Transverse colon (tissue), 4 donors: ENCODE measurements at places on chromosomes 11 and 22.

DNA sequence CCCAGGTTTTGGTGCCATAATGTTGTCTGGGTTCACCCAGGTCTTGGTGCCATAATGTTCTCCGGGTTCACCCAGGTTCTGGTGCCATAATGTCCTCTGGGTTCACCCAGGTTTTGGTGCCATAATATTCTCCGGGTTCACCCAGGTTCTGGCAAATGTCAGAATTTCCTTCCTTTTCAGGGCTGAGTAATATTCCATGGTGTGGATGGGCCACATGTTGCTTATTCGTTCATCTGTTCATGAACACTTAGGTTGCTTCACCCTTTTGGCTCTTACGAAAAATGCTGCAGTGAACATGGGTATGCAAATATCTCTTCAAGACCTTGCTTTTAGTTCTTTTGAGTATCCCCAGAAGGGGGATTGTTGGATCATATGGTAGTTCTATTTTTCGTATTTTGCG is 15.1 kb upstream of the GRAMD4 start:
- no peaks in the 10 kb centered on the region for H3K27me3 ChIP-seq
- no peak for DNase-seq
- H3K4me3 ChIP-seq = no peak overlapping the region
- peaks cover 31% of the 10 kb centered on the region for H3K4me1 ChIP-seq

DNA sequence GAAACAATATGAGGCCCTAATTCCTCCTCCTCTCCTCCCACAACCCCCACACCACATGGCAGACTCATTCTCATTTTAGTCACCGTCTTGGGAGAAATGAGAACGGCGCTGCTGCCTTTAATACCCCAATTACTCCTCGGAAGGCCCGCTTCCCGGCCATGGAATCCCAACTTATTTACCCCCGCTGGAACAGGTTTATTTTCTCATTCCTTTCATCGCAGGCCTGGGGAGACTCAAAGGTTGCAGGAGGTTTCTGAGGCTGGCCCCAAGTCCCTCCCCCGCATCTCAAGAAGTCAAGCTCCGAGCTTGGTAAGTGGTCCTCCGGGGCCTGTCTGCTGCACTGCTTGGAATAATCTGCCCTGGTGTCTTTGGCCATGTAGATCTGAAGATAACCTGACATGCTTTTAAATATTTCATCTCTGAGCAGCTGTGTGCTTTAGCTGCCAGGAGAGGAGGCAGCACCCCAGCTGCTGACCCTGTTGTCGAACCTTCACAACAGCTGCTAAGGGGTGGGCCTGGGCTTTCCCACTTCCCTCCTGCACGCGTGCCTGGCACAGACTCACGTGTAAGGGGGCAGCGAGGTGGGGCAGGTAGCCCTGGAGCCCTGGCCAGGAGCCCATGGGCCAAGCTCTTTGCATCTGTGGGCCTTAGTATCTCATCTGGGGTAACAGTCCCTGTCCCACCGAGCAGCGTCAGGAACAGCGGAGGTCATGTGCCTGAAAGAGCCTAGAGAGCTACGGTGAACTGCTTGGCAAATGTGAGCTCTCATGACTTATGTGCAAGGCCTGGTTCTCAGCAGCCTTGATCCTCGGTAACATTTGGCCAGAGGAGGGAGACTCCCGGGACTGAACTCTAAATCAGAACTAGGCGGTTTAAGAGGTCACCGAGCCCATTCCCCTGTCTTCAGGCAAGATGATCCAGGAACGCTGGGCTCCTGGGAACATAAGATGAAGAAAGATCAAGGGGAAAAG is 164.6 kb downstream of the ST3GAL4 start:
- no peak overlapping the region for H3K4me3 ChIP-seq
- H3K4me1 ChIP-seq = no peaks in the 10 kb centered on the region
- H3K36me3 ChIP-seq = no peaks in the 10 kb centered on the region
- no peaks in the 10 kb centered on the region for H3K27me3 ChIP-seq

- H3K27ac ChIP-seq = peak overlapping the region; percentile 76
- H3K4me3 ChIP-seq = no peak overlapping the region
- H3K36me3 ChIP-seq = no peaks in the 10 kb centered on the region
- H3K27me3 ChIP-seq = no peaks in the 10 kb centered on the region
- no peak for DNase-seq
Observed at GRCh38 chr11:46363031-46363407, 15.8 kb downstream of the DGKZ start.

DNA sequence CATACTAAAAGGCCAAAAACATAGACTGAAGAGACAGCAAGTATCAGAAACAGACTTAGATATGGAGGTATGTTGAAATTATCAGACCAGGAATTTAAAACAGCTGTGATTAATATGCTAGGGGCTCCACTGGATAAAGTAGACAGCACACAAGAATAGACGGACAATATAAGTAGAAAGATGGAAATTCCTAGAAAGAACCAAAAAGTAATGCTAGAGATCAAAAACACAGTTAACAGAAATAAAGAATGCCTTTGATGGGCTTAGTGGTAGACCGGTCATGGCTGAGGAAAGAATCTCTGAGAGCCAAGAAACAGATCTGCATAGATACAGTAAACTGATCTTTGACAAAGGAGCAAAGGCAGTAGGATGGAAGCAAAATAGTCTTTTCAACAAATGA is 250.2 kb downstream of the SWAP70 start:
- DNase-seq = no peak
- no peaks in the 10 kb centered on the region for H3K4me1 ChIP-seq
- no peak overlapping the region for H3K4me3 ChIP-seq
- H3K27me3 ChIP-seq = no peaks in the 10 kb centered on the region
- H3K27ac ChIP-seq = no peak overlapping the region

- peaks cover 7% of the 10 kb centered on the region for H3K27me3 ChIP-seq
- no peak overlapping the region for H3K4me3 ChIP-seq
- H3K36me3 ChIP-seq = no peaks in the 10 kb centered on the region
- peaks cover 33% of the 10 kb centered on the region for H3K4me1 ChIP-seq
- peak; percentile 84 for DNase-seq
- peak overlapping the region; percentile 81 for H3K27ac ChIP-seq
Observed at GRCh38 chr11:77047007-77047927, 13.1 kb downstream of the B3GNT6 start.

- no peaks in the 10 kb centered on the region for H3K36me3 ChIP-seq
- no peak overlapping the region for H3K4me3 ChIP-seq
Observed at GRCh38 chr11:129704831-129705230, 110.8 kb upstream of the TMEM45B start.

DNA sequence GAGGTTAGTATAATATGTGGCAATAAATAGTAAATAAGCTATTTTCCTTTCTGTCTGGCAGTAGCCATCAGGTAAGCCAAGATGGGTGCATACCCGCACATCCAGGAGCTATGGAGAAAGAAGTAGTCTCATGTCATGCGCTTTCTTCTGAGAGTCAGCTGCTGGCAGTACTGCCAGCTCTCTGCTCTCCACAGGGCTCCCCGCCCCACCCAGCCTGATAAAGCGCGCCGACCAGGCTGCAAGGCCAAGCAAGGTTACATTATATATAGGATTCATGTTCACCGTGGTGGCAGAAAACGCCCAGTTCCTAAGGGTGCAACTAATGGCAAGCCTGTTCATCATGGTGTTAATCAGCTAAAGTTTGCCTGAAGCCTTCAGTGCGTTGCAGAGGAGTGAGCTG is 126.2 kb downstream of the ATG16L2 start:
- DNase-seq = no peak
- peaks cover 14% of the 10 kb centered on the region for H3K4me1 ChIP-seq
- no peaks in the 10 kb centered on the region for H3K27me3 ChIP-seq
- H3K27ac ChIP-seq = no peak overlapping the region

- H3K4me3 ChIP-seq = peak overlapping the region; percentile 66
- DNase-seq = peak; percentile 77
- no peaks in the 10 kb centered on the region for H3K27me3 ChIP-seq
- peak overlapping the region; percentile 89 for H3K27ac ChIP-seq
- no peaks in the 10 kb centered on the region for H3K36me3 ChIP-seq
Observed at GRCh38 chr11:68002938-68003845, 705 bp downstream of the UNC93B1 start.

DNA sequence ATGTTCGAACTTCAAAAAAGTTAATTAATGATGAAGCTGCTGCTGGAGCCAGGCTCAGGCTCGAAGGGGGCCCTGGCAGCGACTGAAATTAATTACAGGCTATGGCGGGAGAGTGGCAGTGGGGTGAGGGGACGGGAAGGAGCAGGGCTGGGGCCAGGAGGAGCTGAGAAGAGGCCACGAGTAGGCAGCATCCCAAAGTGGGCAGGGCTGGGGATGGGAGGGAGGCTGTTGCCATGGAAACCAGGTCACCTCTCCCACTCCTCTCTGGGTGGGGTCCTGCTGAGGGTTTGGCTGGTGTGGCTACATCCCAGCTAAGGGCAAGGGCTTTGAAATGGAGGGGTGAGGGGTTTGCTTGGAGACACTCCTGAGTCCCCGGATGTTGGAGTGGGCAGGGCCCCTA is 23.9 kb downstream of the CACNA1I start:
- H3K27ac ChIP-seq = no peak overlapping the region
- H3K27me3 ChIP-seq = peaks cover 22% of the 10 kb centered on the region
- H3K36me3 ChIP-seq = no peaks in the 10 kb centered on the region
- H3K4me3 ChIP-seq = no peak overlapping the region
- no peak for DNase-seq

- H3K27ac ChIP-seq = peak overlapping the region; percentile 31
- H3K4me3 ChIP-seq = no peak overlapping the region
- DNase-seq = peak; percentile 61
- H3K27me3 ChIP-seq = no peaks in the 10 kb centered on the region
Observed at GRCh38 chr22:49838771-49839717, 11.4 kb upstream of the BRD1 start.

DNA sequence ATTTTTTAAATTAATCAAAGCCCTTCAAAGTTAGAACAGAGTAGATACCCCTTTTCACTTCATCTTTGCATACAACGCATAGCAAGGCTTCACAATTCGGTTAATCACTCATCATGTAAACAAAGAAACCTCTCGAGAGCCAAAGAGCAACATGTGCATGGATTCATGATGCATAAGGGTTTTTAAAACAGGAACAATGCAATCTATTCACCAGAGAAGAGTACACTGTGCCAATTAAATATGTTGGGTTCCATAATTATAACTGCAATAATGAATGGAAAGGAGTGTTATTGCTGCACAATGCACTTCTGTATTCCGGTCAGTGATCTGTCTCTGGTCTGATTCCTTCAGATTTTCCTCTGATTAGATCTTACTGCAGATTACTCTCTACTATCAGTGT is 45.3 kb downstream of the CADM1 start:
- no peaks in the 10 kb centered on the region for H3K36me3 ChIP-seq
- H3K4me1 ChIP-seq = no peaks in the 10 kb centered on the region
- H3K27ac ChIP-seq = no peak overlapping the region
- peaks cover 14% of the 10 kb centered on the region for H3K27me3 ChIP-seq

- no peaks in the 10 kb centered on the region for H3K27me3 ChIP-seq
- no peaks in the 10 kb centered on the region for H3K36me3 ChIP-seq
- no peak overlapping the region for H3K4me3 ChIP-seq
- no peak for DNase-seq
- no peak overlapping the region for H3K27ac ChIP-seq
Observed at GRCh38 chr11:62064221-62064620, 59.6 kb upstream of the INCENP start.

DNA sequence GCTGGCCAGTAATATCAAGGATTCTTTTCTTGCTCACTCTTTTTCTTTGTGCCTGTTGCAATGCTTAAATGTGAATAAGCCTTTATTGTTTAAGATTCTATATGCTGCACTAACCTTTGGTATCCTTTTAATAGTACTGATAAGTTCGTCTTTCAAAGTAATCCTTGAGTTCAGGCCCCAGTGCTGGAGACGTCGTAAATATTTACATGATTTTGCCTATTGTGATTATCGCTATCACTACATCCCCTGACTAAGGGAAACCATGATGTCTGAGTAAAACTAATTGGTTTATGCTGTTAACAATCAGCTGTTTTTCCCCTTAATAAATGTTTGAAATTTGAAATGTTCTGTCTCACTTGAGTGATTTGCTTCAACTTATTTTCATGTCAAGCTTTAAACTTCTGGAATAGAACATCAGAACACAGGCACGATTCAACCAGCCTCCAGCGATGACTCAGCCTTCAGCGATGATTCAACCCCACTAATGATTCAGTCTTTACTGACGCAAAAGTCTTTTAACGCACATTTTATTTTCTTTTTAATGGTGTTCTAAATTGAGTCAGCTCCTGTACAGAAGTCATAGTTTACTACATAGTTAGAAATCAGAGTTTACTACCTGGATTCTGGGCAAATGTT is 3.9 kb downstream of the HTATIP2 start:
- H3K4me1 ChIP-seq = peaks cover 30% of the 10 kb centered on the region
- peak; percentile 49 for DNase-seq
- no peaks in the 10 kb centered on the region for H3K36me3 ChIP-seq
- H3K27me3 ChIP-seq = no peaks in the 10 kb centered on the region
- H3K27ac ChIP-seq = peak overlapping the region; percentile 44

- no peak overlapping the region for H3K27ac ChIP-seq
- peaks cover 40% of the 10 kb centered on the region for H3K27me3 ChIP-seq
- DNase-seq = peak; percentile 81
- H3K36me3 ChIP-seq = no peaks in the 10 kb centered on the region
Observed at GRCh38 chr22:45645526-45646414, 25.9 kb upstream of the ATXN10 start.

- H3K27me3 ChIP-seq = peaks cover 95% of the 10 kb centered on the region
- H3K4me3 ChIP-seq = no peak overlapping the region
- H3K4me1 ChIP-seq = peaks cover 30% of the 10 kb centered on the region
- no peak overlapping the region for H3K27ac ChIP-seq
Observed at GRCh38 chr11:27721264-27722116, 21.2 kb upstream of the BDNF start.

- H3K27ac ChIP-seq = no peak overlapping the region
- H3K4me3 ChIP-seq = no peak overlapping the region
- peaks cover 7% of the 10 kb centered on the region for H3K27me3 ChIP-seq
- H3K4me1 ChIP-seq = no peaks in the 10 kb centered on the region
Observed at GRCh38 chr22:26367402-26368245, 61.4 kb upstream of the ASPHD2 start.

DNA sequence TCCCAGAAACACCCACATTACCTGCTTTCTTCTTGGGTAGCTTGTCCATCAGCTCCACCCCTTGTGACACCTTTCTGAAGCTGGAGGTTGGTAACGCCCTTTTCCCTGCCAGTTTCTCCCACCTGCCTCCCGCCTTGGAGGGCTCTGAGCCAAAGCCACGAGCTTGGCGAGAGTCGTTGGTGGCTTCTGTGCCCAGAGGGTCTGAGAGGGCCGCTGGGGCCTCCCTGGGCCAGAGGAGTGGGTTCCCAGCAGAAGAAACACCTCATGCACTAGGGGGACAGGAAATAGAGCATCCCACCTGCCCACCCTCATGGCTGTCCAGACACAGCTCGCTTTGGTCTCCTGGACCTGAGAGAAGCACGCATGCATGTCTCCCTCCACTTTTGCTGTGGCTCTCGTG is 37.9 kb downstream of the B3GAT1 start:
- no peak for DNase-seq
- no peaks in the 10 kb centered on the region for H3K4me1 ChIP-seq
- no peak overlapping the region for H3K27ac ChIP-seq
- H3K36me3 ChIP-seq = no peaks in the 10 kb centered on the region
- H3K27me3 ChIP-seq = no peaks in the 10 kb centered on the region
- H3K4me3 ChIP-seq = no peak overlapping the region

GRCh38 chr11:37040921-37041320 is 442.9 kb upstream of the RAG2 start:
- no peak overlapping the region for H3K4me3 ChIP-seq
- no peaks in the 10 kb centered on the region for H3K4me1 ChIP-seq
- no peak for DNase-seq
- H3K27ac ChIP-seq = no peak overlapping the region
- no peaks in the 10 kb centered on the region for H3K36me3 ChIP-seq
